ENCODE measurements at places on chromosomes 3 and 15. TPM values are rescaled to one million over a fixed set of nuclear protein-coding genes. Genes with fewer than 3 reads are reported as not detected.

C2CD4B gene
- total RNA-seq, result 42.1 TPM

CORO2B gene
- total RNA-seq, result 8.5 TPM

SNX22 gene
- total RNA-seq, result 0.27 TPM

- H3K4me3 ChIP-seq, result no peak overlapping the region
- no peaks in the 10 kb centered on the region for H3K4me1 ChIP-seq
- no peak for DNase-seq
- no peak overlapping the region for H3K27ac ChIP-seq
- H3K36me3 ChIP-seq, result no peaks in the 10 kb centered on the region
Measured at GRCh38 chr3:112319516-112320276, 13.3 kb upstream of the CD200 start.

CSPG4 gene
- 263 TPM for total RNA-seq

DNA sequence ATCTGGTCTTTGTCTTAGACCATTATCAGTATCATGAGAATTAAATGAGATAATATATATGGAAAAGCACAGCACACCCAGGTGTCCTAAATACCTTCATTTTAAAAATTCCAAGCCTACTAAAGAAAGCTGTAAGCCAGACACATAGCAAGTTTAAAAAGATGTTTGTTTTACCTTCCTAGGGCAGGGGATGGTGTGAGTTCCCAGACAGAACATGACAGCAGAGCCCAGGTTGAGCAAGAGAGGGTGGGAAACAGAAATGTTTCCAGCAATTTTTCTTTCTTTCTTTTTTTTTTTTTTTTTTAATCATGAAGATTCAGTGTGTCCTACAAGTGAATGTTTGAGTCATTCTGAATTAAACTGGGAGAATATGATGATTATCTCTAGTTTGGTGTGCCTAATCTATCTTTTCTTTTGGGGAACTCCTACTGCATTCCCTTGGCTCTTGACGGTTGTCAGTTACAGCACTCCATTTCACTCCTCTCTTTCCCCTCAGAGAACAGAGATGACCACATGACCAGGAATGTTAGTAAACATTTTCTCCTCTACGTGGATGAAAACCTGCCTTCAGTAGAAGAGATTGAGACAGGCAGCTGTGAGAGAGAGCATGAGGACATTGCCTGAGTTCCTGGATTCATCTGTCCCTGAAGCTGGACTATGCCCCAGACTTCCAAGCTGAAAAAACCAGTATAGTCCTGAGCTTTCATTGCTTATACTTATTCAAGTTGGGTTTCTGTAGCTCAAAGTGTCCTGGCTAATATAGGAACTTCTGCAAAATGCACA, 54.5 kb upstream of the ARL14 start:
- DNase-seq, result no peak
- H3K4me1 ChIP-seq, result no peaks in the 10 kb centered on the region
- H3K4me3 ChIP-seq, result no peak overlapping the region

NLGN1 gene
- total RNA-seq, result 18.3 TPM

GRCh38 chr3:107928084-107928445, 162.8 kb downstream of the CD47 start:
- no peak overlapping the region for H3K27ac ChIP-seq

DNA sequence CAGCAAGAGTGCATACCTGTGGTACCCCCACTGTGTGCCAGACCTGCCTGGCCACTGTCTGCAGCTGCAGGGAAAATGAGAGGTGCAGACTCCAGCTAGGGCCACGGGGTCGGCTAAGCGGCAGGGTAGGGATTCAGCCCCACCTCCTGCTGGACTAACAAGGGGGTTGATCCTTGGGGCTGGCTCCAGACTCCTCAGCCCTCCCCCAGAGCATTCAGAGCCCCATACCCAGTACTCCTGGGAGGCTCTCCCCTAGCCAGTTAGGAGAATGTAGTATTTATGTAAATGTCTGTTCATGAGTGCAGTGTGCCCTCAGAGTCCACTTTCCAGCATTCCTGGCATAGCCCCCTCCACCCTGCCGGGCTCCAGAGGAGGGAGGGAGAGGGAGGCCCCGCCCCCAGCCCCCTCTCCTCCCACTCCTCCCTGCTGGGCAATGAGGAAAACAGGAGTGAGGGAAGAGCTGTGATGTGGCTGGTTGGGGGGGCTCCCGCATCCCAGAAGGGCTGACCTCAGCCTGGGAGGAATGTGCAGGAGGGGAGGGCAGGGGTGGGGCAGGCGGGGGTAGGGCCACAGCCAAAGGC, 4.5 kb upstream of the SEMA3B start:
- peaks cover 92% of the 10 kb centered on the region for H3K4me1 ChIP-seq
- no peaks in the 10 kb centered on the region for H3K27me3 ChIP-seq
- peak; percentile 55 for DNase-seq
- peak overlapping the region; percentile 98 for H3K27ac ChIP-seq
- no peaks in the 10 kb centered on the region for H3K36me3 ChIP-seq

HGD gene
- not detected for total RNA-seq

PGBD4 gene
- 0.27 TPM for total RNA-seq

- no peak for DNase-seq
- no peaks in the 10 kb centered on the region for H3K4me1 ChIP-seq
- H3K27ac ChIP-seq, result no peak overlapping the region
- H3K36me3 ChIP-seq, result no peaks in the 10 kb centered on the region
Measured at GRCh38 chr15:37767841-37768455, 166.5 kb upstream of the TMCO5A start.

GRCh38 chr15:57591237-57591821, 375 bp upstream of the MYZAP start:
- H3K4me1 ChIP-seq, result peaks cover 34% of the 10 kb centered on the region
- no peaks in the 10 kb centered on the region for H3K36me3 ChIP-seq
- H3K27ac ChIP-seq, result no peak overlapping the region

- no peak for DNase-seq
- no peaks in the 10 kb centered on the region for H3K36me3 ChIP-seq
- H3K27ac ChIP-seq, result no peak overlapping the region
- H3K27me3 ChIP-seq, result no peaks in the 10 kb centered on the region
Measured at GRCh38 chr3:113712129-113712528, 15.7 kb upstream of the USF3 start.

GRCh38 chr3:16461463-16462245, 51.8 kb downstream of the RFTN1 start:
- no peaks in the 10 kb centered on the region for H3K27me3 ChIP-seq
- H3K36me3 ChIP-seq, result no peaks in the 10 kb centered on the region
- no peak overlapping the region for H3K4me3 ChIP-seq
- H3K27ac ChIP-seq, result no peak overlapping the region
- DNase-seq, result no peak

GRCh38 chr15:35306361-35306981, 221.4 kb upstream of the NANOGP8 start:
- no peaks in the 10 kb centered on the region for H3K27me3 ChIP-seq
- H3K36me3 ChIP-seq, result no peaks in the 10 kb centered on the region
- no peak for DNase-seq
- H3K4me3 ChIP-seq, result no peak overlapping the region
- H3K4me1 ChIP-seq, result peaks cover 65% of the 10 kb centered on the region

DNA sequence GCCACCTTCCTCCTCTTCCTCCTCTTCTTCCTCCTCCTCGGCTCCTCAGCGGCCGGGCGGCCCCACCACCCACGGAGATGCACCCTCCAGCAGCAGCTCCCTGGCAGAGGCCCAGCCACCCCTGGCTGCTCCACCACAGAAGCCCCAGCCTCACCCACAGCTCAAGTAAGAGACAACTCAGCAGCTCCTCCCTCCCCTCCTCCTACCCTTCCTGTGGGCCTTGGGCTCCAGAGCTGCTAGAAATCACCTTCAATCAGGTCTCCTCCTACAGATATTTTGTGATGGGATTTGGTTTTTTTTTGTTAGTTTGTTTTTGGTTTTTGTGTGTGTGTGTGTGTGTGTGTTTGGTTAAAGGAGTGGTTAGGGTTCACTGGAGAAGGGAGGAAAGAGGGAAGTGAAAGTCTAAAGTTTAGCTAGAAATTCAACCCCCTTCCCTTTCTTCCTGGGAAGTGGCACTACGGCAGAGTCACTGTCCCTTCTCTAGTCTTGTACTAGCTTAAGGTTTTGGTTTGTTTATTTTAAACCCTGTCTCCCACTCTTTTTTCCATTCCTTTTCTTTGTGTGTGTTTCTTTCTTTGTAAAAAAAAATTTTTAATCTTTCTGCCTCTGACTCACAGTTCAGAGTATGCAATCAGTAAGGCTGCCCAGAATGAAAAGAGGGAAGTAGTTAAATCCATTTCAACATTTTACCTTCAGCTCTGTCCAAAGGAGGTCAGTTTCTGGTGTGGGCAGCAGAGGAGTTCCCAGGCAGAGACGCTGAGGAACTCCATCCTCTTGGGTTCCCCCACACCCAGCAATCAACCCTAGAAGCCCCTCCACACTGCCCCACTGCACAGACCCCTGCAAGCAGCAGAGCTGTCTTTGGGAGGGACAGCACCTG, 29.0 kb upstream of the TIMP4 start:
- H3K4me3 ChIP-seq, result peak overlapping the region; percentile 26
- DNase-seq, result no peak
- H3K4me1 ChIP-seq, result peaks cover 43% of the 10 kb centered on the region

LMLN gene
- 4.1 TPM for total RNA-seq

SLC22A14 gene
- not detected for total RNA-seq

- no peak overlapping the region for H3K27ac ChIP-seq
- no peaks in the 10 kb centered on the region for H3K36me3 ChIP-seq
- no peak overlapping the region for H3K4me3 ChIP-seq
- peaks cover 2% of the 10 kb centered on the region for H3K4me1 ChIP-seq
- no peaks in the 10 kb centered on the region for H3K27me3 ChIP-seq
Measured at GRCh38 chr3:4972652-4973643, 6.3 kb upstream of the BHLHE40 start.

GRCh38 chr15:66707310-66708082, 5.5 kb downstream of the SMAD6 start:
- no peak for DNase-seq
- H3K27ac ChIP-seq, result peak overlapping the region; percentile 75
- H3K4me1 ChIP-seq, result peaks cover 66% of the 10 kb centered on the region
- peak overlapping the region; percentile 84 for H3K4me3 ChIP-seq
- no peaks in the 10 kb centered on the region for H3K36me3 ChIP-seq
- no peaks in the 10 kb centered on the region for H3K27me3 ChIP-seq

- DNase-seq, result no peak
- peaks cover 4% of the 10 kb centered on the region for H3K36me3 ChIP-seq
- no peaks in the 10 kb centered on the region for H3K27me3 ChIP-seq
- H3K4me3 ChIP-seq, result no peak overlapping the region
Measured at GRCh38 chr3:11284011-11284410, 11.8 kb downstream of the ATG7 start.

GRCh38 chr3:31242026-31242960, 290.4 kb upstream of the STT3B start:
- DNase-seq, result no peak
- H3K27me3 ChIP-seq, result no peaks in the 10 kb centered on the region
- no peaks in the 10 kb centered on the region for H3K36me3 ChIP-seq
- no peak overlapping the region for H3K27ac ChIP-seq
- H3K4me1 ChIP-seq, result peaks cover 3% of the 10 kb centered on the region

DNA sequence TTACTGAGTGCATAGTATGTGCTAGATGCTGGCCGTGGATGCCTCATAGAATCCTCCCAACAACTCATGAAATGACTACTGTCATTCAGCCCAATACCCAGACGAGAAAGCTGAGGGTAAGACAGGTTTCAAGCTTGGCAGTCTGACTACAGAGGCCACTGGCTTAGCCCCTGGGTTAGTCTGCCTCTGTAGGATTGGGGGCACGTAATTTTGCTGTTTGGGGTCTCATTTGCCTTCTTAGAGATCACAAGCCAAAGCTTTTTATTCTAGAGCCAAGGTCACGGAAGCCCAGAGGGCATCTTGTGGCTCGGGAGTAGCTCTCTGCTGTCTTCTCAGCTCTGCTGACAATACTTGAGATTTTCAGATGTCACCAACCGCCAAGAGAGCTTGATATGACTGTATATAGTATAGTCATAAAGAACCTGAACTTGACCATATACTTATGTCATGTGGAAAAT, 1.0 kb upstream of the CCR5 start:
- no peak overlapping the region for H3K4me3 ChIP-seq
- DNase-seq, result no peak
- H3K27ac ChIP-seq, result no peak overlapping the region
- no peaks in the 10 kb centered on the region for H3K36me3 ChIP-seq

GRCh38 chr3:34256021-34256420, 457.6 kb downstream of the PDCD6IP start:
- no peaks in the 10 kb centered on the region for H3K36me3 ChIP-seq
- no peak for DNase-seq
- peaks cover 46% of the 10 kb centered on the region for H3K4me1 ChIP-seq

- H3K4me1 ChIP-seq, result peaks cover 9% of the 10 kb centered on the region
- H3K36me3 ChIP-seq, result no peaks in the 10 kb centered on the region
- no peak for DNase-seq
Measured at GRCh38 chr15:82183121-82184031, 79.2 kb downstream of the EFL1 start.

GPR149 gene
- total RNA-seq, result not detected

- H3K4me1 ChIP-seq, result peaks cover 17% of the 10 kb centered on the region
- H3K27me3 ChIP-seq, result no peaks in the 10 kb centered on the region
- no peak overlapping the region for H3K27ac ChIP-seq
- H3K4me3 ChIP-seq, result no peak overlapping the region
- DNase-seq, result no peak
Measured at GRCh38 chr3:13285007-13285567, 135.0 kb downstream of the NUP210 start.

DNA sequence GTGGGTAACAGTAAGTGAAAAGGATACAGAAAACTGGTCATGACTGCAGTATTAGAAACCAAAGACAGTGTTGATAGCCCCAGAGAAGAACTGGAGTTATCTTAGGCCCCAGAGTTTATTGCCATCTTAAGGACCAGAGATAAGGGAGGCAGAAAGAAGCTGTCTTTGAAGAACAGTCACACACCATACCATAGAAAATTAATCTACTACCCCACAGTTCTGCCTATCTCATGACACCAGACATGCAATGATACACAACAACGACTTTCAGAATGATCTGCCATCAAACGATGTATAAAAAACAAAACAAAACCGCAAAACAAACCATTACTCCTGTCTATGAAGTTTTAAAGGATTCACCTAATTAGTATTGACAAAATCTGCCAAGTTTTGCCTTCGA, 9.6 kb downstream of the CPOX start:
- DNase-seq, result no peak
- H3K4me3 ChIP-seq, result no peak overlapping the region
- H3K36me3 ChIP-seq, result peaks cover 3% of the 10 kb centered on the region
- no peak overlapping the region for H3K27ac ChIP-seq

BCL2A1 gene
- 7.5 TPM for total RNA-seq

FAM107A gene
- 25.3 TPM for total RNA-seq

- H3K27ac ChIP-seq, result no peak overlapping the region
- H3K27me3 ChIP-seq, result no peaks in the 10 kb centered on the region
- H3K36me3 ChIP-seq, result no peaks in the 10 kb centered on the region
- no peaks in the 10 kb centered on the region for H3K4me1 ChIP-seq
- DNase-seq, result no peak
Measured at GRCh38 chr3:194801461-194802432, 116.1 kb downstream of the FAM43A start.

GRCh38 chr15:63357061-63357460, 24.6 kb downstream of the CA12 start:
- no peak for DNase-seq
- no peaks in the 10 kb centered on the region for H3K4me1 ChIP-seq
- no peak overlapping the region for H3K4me3 ChIP-seq

PLS1 gene
- total RNA-seq, result 0.54 TPM

- no peak overlapping the region for H3K27ac ChIP-seq
- H3K36me3 ChIP-seq, result no peaks in the 10 kb centered on the region
- H3K27me3 ChIP-seq, result no peaks in the 10 kb centered on the region
- DNase-seq, result no peak
- H3K4me3 ChIP-seq, result no peak overlapping the region
- H3K4me1 ChIP-seq, result no peaks in the 10 kb centered on the region
Measured at GRCh38 chr15:42364529-42364928, 5.2 kb downstream of the CAPN3 start.
